NCI-H1436 treated with DMSO at 0.1 percent for 48 hours (cell line): ENCODE measurements at places on chromosomes 16 and 17.

- no peak for DNase-seq
These were observed 10.6 kb downstream of the ZFHX3 start for GRCh38 chr16:73037331-73037745.

- no peak for DNase-seq
These were observed 3.4 kb downstream of the CAMKK1 start for GRCh38 chr17:3889325-3890012.

DNA sequence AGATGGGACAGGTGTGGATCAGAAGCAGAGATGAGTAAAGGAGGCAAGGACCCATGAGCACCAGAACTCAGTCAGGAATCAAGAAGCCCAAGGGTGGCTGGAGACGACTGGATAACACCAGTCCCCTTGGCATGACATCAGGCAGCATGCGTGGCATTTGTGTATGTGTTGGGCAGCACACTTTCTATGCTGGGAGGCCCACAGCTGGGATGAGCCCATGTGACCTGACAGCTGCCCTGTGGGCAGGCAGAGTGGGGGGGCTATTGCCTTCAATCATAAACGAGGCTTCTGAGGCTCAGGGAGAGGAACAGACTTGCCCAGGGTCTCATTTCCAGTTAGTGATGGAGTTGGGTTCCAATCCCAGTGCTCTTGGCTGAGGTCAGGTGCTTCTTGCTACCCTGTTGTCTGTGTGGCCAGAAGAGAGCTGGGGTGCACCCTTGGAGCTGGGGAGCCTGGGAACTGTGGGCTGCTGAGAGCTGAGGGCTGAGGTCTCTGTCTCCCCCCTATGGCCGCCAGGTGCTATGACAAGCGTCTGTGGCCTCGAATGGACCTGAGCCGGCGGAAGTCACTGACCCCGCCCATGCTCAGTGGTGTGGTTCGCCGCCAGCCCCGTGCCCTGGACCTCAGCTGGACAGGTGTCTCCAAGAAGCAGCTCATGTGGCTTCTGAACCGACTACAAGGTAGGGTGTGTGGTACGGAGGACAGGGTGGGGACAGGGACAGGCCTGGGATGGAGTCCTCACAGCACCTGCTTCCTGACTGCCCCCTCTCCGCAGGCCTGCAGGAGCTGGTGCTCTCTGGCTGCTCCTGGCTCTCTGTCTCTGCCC is 7.1 kb upstream of the ORAI3 start:
- no peak for DNase-seq

DNA sequence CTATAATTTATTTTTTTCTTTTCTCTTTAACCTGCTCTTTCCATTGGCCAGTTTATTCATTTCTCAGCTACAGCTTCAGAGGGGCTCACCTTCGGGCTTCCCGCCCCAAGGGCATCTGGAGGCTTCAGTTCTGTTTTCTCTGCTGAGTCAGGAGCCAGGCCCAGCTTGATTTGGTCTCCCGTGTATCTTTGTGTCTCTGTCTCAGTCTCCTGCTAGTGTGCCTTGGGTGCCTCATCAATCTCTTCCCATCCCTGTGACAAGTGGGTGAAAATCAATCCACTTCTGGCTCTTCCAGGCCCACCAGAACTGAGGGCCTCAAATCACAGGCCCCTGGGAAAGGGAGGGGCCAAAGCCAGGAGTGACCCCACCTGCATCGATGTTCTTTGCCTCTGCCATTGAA is 72.1 kb downstream of the CCDC182 start:
- no peak for DNase-seq

DNA sequence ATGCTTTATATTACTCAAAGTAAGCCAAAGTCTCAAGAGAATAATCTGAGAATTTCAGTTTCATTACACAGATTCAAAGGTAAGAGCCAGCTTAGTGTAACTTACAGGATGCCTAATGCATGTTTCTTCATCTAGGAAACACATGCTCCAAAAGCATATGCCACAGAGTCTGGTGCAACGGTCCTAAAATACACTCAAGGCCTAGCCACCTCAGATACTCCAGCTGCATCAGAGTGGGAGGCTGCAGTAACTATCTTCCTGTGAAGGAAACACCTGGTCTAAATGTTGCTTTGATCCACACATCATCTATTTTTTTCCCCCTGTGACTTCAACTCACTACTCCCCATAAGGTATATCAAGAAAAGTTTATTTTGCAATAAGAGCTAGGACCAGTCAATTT is 51.6 kb upstream of the CORO6 start:
- no peak for DNase-seq
